Activated CD4-positive, alpha-beta T cell treated with anti-CD3 and anti-CD28 coated beads, Interleukin-2, amount 10 ng/mL, durations not matched to agents 24 days and 14 days (primary cell): ENCODE measurements at places on chromosomes 4 and X.

GRCh38 chrX:6456196-6456595 is 78.7 kb downstream of the VCX3A start:
- no peak overlapping the region for H3K4me3 ChIP-seq
- H3K36me3 ChIP-seq = no peaks in the 10 kb centered on the region
- DNase-seq = no peak
- no peak overlapping the region for H3K27ac ChIP-seq
- no peaks in the 10 kb centered on the region for H3K27me3 ChIP-seq
- no peaks in the 10 kb centered on the region for H3K4me1 ChIP-seq

- no peaks in the 10 kb centered on the region for H3K36me3 ChIP-seq
- DNase-seq = no peak
- no peak overlapping the region for H3K27ac ChIP-seq
Observed at GRCh38 chr4:170247596-170247995, 157.8 kb upstream of the AADAT start.

DNA sequence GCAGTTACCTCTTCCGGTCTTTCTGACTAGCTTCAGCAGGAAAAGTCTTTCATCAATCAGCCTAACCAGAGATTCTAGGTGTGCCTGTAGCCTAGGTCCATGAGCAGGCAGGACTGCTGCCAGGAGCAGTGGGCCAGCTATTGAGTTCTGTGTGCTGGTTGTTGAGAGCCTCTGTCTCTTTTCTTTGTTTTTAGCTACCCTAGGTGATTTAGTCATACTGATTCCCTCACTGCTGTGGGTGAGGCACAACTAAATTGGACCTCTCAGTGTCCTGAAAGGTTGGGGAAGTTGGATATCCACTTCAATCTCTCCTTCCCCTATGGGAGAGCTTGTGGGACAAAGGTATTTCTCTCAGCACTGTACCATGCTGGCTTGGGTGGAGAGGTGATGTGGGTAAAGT is 354.9 kb downstream of the GPAT3 start:
- DNase-seq = no peak
- no peak overlapping the region for H3K4me3 ChIP-seq
- H3K27me3 ChIP-seq = peaks cover 6% of the 10 kb centered on the region

DNA sequence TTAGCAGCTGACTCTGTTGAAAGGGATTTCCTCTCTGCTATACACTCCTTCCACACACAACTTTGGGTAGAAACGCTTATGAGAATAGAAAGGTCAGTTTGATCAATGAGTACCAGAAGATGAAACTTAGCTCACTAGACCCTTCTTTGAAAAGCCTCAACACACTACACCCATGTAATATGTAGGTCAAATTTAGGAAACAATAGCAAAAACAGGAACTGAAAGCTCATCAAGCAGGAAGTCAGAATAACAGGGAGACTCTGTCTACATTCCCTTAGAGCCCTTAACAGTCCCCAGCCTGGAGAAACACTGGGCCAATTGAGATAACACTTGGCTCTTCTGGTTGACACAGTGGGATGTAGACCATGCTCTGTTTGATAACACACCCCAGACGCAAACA is 30.7 kb downstream of the SRPX2 start:
- peaks cover 6% of the 10 kb centered on the region for H3K27me3 ChIP-seq
- DNase-seq = no peak
- H3K36me3 ChIP-seq = no peaks in the 10 kb centered on the region
- H3K27ac ChIP-seq = no peak overlapping the region
- no peak overlapping the region for H3K4me3 ChIP-seq

DNA sequence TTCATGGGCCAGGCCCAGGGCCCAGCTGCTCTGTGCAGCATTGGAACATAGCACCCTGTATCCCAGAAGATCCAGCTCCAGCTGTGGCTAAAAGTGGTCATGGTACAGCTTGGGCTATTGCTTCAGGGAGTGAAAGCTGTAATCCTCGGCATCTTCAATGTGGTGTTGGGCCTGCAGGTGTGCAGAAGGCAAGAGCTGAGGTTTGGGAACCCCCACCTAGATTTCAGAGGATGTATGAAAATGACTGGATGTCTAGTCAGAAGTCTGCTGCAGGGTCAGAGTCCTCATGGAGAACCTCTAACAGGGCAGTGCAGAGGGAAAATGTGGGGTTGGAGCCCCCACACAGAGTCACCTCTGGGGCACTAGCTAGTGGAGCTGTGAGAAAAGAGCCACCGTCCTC is 341.7 kb downstream of the PPP3CA start:
- DNase-seq = no peak
- no peaks in the 10 kb centered on the region for H3K36me3 ChIP-seq
- no peak overlapping the region for H3K4me3 ChIP-seq
- no peak overlapping the region for H3K27ac ChIP-seq
- no peaks in the 10 kb centered on the region for H3K27me3 ChIP-seq

DNA sequence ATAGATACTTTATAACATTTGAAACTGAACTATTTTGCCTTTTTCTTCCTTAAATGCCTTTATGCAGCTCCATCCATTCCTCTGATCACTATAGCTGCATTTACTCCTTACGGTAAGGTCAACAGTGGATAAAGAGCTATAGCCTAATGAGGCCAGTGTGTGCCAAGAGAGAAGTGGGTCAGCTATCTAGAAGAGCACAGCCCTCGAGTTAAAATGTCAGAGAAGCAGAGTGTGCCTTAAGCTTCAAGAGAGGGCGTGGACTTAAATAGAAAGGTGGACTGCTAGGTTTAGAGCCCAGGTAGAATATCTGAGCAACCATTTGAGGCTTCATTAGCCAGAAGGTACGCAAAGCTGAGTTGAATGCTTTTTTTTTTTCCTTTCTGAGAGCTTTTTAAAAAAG is 347.4 kb downstream of the BMPR1B start:
- no peaks in the 10 kb centered on the region for H3K36me3 ChIP-seq
- peaks cover 3% of the 10 kb centered on the region for H3K27me3 ChIP-seq
- no peak for DNase-seq
- H3K4me3 ChIP-seq = no peak overlapping the region

DNA sequence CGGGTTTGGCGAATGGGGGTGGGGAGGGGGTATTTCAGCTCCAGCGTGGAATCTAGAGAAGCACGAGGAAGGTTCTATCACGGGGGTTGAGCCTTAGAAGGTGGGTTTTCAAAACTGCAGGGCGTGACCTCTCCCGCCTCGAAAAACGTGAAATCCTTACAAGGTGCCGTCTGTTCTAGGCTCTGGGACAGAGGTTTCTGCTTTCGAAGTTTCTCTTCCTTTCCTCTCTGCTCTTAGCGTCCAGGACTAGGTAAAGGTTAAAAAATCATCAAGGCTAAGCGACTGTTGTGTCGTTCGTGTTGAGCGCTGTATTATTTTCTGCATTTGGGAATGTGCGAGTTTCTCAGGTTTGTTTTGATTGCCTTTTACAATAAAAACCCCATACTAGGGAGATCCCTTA is 1.1 kb downstream of the FHL1 start:
- peak overlapping the region; percentile 61 for H3K4me3 ChIP-seq
- no peak for DNase-seq
- H3K4me1 ChIP-seq = peaks cover 15% of the 10 kb centered on the region
- H3K27ac ChIP-seq = no peak overlapping the region
- peaks cover 5% of the 10 kb centered on the region for H3K27me3 ChIP-seq
